Stimulated activated CD4-positive, alpha-beta T cell treated with anti-CD3 and anti-CD28 coated beads, Interleukin-12 subunit alpha, Interleukin-12 subunit beta, amount 100 ng/mL, for 4 hours (primary cell): ENCODE measurements at places on chromosomes 5 and 9.

- no peak for DNase-seq
Measured at GRCh38 chr9:113695440-113695851, 180.7 kb upstream of the ZNF618 start.

DNA sequence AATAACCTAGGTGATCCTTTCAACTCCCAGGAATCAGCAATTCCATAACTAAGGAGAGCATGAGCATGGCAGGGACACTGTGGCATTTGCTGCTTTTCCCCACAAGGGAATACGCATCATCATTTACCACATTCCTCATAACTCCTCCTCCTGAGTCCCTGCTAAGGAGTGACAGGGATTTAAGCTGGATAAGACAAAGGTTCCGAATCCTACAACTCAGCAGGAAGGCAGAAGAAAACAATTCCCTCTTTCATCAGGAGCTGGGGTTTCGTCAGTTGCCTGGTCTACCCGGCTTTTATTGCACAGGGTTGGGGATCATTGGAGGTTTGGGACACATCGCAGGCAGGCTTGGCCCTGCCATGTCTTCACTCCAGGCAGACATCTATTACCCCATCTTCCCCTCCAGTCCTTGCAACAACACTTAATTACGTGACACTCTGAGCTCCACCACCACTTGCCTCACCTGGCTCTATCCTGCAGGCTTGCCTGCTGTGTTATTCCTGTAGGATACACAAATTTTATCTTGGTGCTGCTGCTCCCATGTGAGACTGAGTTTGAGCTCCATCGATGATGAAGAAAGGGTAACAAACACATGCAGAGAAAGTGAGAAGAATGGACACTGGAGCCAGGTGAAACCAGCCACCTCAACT lies 563.0 kb upstream of the KLF4 start:
- no peak for DNase-seq

DNA sequence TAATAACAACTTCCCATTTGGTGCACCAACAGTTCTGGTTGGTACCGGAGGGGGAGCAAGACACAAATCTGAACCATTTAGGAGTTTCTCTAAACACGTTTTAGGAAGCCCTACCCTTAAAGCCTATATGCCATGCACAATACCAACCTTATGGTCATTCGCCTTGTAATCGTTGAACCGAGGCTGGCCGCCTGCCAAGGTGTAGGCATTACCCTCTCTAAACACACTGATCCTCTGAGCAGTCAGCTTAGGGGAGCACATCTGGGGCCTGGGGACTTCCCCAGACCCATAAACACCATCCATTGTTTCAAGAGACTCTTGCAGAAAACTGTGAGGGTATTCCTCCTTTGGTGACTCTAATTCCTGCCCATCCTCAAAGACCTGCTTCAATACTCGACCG lies 328 bp downstream of the GRXCR2 start:
- no peak for DNase-seq

DNA sequence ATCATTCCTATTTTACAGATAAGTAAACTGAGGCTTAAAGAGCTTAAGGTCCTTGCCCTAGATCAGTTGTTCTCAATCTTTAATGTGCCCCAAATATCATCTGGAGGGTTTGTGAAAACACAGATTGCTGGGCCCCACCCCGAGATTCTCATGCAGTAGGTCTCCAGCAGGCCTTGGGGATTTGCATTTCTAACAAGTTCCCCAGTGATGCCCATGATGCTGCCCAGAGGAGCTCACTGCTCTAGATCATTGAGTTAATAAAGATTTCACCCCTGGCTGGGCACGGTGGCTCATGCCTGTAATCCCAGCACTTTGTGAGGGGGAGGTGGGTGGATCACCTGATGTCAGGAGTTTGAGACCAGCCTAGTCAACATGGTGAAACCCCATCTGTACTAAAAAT lies 42.8 kb upstream of the RAD23B start:
- no peak for DNase-seq

DNA sequence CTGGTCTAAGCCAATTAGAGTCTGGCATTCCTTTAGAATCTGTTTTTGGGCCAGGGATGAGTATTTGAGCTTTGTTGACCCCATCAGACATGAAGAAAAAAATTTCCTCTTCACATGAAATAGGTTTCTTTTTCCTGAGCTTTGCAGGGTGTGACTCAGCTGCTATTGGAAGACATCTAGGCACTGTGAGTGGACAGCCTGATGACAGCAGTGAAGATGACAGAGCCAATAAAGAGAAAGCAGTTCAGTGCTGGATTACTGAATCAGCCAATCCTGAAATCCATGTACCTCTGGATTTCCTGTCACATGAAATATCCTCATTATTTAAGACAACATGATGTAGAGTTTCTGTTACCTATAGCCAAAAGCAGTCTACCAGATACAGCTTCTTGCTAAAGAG lies 51.3 kb upstream of the GRIA1 start:
- DNase-seq, result no peak

- DNase-seq, result no peak
Measured at GRCh38 chr9:69975681-69976080, 68.0 kb upstream of the MAMDC2 start.

DNA sequence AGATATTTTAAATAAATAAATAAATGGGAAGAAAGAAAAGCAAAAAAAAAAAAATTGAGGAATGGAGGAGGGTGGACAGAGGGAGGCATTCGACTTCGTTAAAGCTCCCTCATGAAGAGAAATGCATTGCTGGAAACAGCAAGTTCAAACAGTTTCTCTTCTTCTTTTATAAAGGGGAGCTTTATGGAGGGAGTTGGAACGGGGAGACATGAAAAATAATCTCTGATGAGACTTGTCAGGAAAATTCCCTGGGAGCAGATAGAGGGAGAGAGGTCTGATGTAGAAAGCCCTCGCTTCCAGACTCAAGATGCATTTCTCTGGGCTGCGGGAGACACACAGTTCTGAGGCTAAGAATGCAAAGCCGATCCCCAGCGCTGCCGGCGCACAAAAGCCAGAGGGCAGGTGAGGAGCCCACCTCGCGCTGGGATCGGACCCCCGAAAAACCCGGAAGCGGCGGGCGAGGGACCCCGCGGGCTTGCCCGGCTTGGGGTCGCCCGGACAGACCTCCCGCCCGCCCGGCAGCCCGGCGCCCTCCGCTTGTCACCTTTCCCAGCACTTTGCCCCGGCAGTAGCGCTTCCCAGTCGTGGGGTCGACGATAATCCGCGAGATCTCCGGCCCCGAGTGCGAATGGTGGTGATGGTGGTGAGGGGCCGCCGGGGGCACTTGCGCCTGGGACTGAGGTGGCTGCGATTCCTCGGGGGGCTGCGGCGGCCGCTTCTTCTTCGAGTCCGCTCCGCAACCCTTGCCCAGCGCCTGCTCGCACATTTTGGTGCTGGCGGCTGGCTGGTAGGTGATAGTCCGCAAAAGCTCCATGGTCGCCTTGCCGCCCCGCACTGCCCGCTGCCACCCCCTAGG lies 512 bp downstream of the PLK2 start:
- no peak for DNase-seq

DNA sequence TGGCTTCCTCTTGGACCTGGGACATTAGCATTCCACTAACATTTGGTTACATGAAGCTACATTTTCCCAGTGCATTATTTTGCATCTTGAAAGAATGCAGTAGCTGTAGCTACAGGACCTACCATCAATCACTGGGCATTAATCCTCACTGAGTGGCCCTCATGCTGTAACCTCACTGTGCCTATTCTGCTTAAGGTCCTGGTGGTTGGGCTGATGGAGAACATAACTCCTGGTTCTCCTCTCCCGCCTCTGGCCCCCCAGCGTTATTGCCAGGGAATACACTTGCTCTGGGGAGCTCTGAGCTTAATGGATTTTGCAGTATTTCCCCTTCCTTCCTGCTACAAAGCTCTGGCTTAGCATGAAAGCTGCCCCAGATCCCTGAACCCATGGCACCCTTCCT lies 111.5 kb upstream of the EQTN start:
- DNase-seq, result no peak

GRCh38 chr5:134798468-134798867 lies 39.9 kb downstream of the DDX46 start:
- DNase-seq, result no peak

DNA sequence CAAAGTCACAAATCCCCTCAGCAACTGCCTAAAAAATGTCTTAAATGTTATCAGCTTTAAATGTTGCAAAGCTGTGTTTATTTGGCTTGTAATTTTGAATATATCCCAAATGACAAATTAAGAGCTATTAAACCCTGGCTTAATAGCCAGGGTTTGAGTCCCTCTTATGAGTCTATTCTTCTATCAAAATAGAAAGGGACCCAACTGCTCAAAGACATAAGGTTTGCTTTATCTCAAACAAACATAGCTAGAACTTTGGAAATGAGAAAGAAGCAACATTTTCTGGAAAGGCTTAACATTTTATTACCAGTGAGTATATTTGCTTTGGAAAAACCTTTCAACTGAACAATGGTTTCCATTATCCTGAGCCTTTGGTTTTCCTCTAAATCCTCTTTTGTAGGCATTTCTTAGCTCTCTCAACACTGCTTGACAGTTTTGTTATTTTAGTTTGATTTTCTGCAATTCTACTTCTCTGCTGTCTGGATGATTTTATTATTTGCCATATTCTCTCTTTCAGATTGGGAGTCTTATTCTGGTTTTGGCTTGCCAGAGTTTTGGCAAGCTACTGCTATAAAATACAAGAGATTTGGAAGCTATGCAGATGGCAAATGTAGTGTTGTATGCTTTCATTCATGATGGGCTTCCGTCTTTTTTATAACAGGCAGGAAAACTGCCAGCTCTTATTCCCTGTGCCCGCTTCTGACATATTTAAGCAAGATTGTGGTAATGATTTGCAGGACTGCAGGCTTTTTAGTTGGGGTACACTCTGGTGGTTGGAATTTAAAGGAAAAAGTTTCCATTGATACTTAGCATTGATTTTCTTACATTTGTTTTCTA lies 734.9 kb downstream of the DTWD2 start:
- no peak for DNase-seq

DNA sequence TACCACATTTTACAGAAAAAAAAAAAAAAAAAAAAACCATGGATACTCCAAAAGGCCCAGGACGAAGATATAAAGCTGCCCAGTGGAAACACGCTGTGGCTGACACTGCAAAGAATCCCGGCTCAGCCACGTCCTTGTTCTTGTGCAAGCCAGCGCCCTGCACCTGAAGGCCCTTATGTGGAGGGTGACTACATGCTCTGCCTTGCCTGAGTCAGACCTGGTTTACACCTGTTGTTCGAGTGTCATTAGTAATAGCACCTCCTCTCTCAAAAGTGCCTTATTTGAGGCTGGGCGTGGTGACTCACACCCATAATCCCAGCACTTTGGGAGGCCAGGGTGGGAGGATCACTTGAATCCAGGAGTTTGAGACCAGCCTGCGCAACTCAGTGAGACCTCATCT lies 54.3 kb upstream of the ZSWIM6 start:
- DNase-seq, result no peak

DNA sequence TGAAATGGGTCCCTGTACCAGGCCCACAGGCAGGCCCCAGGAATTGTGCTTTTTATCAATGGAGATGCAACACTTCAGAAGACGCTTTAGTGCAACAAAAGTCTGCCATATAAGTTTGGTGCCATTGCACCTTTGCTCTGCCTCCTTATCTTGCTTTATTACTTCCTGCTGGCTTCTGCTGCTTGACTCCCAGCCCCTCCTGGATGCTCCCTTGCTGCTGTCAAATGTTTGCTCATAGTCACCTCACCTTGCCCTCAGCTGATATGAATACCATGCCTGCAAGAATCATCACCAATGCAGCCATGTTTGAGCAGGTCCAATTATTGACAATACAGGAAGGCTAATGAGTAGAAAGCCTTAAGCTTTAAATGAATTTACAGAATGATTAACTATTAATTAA lies 25.4 kb downstream of the MEGF10 start:
- DNase-seq, result no peak

GRCh38 chr5:127865273-127865672 lies 162.1 kb downstream of the CCDC192 start:
- no peak for DNase-seq

DNA sequence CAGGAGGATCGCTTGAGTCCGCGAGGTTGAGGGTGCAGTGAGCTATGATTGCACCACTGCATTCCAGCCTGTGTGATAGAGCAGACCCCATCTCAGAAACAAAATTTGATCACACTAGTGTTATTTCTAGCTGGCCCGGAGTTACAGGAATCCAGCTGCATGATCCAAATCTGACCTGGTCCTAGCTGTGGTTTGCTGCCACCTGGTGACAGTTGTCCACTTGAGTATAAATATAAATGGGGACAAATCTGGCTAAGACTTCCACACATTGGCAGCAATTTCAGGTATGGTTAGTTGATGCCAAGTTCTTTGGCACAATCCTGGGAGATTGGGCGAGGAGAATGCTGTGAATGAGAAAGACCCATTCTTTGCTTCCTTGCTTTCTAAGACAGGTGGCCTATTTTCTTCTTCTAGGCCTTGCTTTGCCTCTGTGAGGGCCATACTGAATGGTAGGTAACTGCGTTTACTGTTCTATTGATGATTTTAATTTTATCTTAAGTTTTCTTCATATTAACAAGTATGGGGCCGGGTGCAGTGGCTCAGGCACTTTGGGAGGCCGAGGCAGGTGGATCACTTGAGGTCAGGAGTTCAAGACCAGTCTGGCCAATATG lies 35.4 kb downstream of the UBE2R2 start:
- peak; percentile 45 for DNase-seq

GRCh38 chr5:138789771-138790242 lies 36.6 kb downstream of the CTNNA1 start:
- no peak for DNase-seq

GRCh38 chr5:119327018-119327417 lies 28.8 kb upstream of the TNFAIP8 start:
- DNase-seq, result peak; percentile 55

GRCh38 chr9:94178927-94179326 lies 80.2 kb upstream of the ZNF169 start:
- DNase-seq, result no peak

DNA sequence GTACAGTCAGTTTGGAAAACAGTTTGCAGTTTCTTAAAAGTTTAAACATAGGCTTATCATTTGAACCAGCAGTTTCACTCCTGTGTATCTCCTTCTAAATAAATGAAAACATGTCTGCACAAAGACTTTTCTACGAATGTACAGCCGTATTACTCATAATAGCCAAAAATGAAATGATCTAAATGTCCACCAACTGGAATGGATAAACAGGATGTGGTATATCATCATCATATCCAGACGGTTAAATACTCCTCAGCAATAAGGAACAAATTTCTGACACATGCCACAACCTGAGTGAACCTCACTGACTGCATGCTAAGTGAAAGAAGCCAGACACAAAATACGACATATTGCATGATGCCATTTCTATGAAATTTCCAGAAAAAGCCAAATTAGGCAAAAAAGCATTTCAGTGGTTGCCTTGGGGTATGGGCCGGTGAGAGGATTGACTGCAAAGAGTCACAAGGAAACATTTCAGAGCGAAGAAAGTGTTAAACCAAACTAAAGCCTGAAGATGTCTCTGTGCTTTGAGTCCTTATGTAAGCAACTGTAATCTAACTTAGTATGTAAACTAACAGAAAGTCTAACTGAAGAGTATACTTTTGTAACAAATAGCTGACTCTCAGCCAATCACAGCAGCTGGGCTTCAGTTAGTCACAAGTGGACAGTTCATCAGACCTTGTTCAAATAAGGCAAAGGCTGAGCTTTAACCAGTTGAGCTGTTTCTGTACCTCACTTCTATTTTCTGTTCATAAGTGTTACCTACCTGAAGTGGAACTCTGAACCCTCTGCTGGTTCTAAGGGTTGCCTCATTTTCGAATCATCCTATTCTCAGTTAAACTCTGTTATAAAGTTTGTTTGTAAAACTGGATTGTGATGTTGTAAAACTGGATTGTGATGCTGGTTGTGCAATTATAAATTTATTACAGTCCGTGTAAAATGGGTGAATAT lies 65.2 kb downstream of the TRIO start:
- DNase-seq, result no peak
